ENCODE measurements at places on chromosomes 4 and X.
A peak's percentile ranks its signal among the peaks of the same experiment; 100 is the strongest.

DNA sequence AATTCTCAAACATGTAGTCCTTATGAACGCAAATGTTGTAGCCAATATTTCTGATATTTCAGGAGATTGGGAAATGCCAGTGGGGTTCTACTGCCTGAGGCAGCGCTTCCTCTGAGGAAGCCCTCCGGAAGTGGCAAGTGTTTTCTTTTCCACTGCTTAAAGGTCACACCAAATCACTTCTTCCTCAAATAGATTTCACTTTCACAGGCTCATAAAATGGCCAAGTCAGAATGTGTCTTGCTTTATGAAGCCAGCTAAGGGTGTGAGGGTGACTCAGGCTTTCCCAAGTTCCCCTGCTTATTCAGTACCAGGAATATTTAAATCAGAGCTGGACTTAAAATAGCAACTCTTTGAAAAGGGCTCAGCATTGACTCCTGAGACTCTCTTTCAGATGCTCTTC, 514.2 kb upstream of the DIPK2B start:
- DNase-seq: no peak

- peak; percentile 27 for DNase-seq
These were observed 2.4 kb upstream of the BCORL1 start for GRCh38 chrX:129980001-129980401.

DNA sequence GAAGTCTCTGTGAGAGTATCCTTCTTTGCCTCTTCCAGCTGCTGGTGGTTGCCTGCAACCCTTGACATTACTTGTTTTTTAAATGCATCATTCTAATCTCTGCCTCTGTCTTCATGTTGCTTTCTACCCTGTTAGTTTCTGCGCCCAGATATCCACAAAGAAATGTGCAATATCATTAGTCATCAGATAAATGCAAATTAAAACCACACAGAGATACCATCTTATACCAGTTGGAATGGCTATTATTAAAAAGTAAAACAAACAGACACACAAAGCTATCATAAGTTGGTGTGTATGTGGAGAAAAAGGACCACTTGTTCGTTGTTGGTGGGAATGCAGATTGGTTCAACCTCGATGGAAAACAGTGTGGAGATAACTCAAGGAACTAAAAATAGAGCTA, 517.4 kb downstream of the FAT4 start:
- DNase-seq: no peak

DNA sequence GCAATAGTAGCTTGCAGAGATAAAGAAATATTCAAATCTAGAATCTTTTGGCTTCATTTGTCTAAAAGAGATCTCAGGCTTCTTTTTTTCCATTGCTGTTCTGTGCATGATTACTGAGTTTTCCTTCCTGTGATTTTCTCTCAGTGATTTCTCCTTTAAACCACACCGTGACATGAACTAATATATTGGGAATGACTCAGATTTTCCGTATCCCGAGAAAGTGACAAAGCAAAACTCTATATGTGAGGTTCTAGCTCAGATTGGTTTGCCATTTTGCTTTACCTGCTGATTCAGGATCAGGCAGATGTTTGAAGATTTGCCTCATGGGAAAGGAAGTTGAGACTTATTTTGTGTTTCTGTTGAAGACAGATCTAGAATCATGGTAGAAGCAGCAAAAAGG, 59.4 kb downstream of the MTHFD2L start:
- peak; percentile 37 for DNase-seq

DNA sequence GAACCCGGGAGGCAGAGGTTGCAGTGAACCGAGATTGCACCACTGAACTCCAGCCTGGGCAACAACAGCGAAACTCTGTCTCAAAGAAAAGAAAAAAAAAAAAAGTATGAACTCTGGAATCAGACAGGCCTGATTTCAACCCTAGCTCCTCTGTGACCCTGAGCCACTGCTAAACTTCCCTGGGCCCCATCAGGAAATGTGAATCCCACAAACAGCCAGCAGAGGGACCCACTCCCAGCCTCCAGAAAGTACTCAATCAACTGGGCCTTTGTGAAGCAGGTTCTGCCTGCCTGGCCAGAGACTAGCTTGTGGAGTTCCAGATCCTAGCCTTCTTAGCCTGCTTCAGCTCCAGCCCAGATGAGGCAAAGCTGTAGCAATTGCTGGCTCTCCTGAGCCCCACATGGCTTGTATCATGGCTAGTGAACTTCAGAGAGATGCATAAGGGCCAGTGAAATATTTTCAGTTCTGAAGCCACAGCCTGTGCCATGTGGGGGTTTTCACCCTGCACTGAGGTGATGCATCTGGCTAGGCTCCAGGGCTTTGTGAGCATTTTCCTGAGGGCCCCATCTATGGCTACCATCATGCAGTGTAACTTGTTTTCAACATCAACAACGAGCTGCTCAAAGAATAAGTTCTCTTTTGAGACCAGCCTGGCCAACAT, 7.2 kb upstream of the IDS start:
- peak; percentile 55 for DNase-seq

- no peak for DNase-seq
These were observed 221.3 kb downstream of the STIM2 start for GRCh38 chr4:27081675-27082586.

DNA sequence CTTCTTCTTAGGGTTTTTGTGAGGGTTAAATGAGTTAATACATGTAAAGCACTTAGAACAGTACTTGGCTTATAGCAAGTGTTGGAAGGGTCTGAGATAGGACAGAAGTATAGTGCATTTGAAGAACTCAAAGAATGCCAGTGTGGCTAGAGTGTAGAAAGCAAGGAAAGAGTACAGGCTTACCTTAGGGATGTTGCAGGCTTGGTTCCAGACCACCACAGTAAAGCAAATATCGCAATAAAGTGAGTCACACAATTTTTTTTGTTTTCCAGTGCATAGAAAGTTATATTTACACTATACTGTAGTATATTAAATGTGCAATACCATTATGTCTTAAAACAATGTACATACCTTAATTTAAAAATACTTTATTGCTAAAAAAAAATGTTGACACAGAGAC, 41.3 kb downstream of the KIF4A start:
- DNase-seq: no peak

DNA sequence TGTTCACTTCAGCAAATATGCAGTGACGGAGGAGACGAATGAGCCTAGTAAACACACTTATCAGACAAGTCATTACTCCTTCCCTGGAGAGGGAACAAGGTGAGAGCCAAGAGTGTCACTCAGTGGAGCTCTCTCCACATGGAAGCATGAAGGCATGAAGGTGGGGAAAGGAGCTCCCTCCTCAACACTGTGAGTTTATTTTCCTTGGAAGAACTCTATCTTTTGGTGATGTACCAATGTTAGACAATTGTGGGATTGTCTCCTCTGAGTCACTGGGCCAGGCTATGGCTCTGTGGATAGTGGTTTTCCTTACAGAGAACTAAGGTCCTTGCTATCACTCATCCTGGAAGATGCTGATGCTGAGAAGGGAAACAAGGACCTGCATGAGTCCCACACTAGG, 200.2 kb downstream of the CPEB2 start:
- no peak for DNase-seq

DNA sequence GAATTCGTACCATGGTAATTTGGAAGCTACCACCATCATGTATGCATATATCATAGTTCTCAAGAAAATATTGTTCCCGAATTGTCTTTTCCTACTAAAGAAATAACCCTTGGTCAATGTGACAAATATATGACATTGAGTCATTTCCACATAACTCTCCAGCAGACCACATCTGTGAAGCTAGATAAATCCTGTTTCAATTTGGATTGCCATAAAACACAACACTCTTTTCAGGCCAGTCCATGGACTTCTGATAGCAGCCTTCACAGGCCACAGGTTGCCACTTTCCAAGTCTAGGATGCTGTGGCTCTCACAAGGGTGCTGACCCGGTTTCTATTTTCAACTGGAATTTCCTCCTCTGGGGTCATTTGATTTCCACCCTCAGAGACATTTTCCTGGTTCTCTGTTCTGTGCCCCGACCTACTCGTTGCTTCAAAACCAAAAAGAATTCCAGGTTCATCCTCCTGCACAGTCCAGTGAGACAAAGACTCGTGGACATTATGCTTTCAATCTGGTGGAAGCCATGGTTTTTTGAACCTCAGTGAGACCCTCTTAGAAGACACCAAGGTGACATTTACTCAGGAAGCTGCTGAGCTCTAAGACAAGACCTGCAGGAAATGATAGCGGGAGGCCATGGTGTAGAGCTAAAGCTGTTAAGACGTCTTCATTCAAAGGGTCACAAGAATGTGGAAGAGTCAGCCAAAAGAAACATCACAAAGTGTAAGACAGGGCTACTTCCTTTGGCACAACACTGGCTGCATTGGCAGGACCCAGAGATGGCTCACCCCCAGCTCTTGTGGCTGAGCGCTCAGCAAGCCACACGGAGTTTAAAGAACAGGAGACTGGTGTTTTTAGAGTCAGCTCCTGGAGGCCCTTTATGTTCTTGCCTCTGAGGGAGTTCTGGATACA, 119.8 kb downstream of the AMELX start:
- DNase-seq: no peak

DNA sequence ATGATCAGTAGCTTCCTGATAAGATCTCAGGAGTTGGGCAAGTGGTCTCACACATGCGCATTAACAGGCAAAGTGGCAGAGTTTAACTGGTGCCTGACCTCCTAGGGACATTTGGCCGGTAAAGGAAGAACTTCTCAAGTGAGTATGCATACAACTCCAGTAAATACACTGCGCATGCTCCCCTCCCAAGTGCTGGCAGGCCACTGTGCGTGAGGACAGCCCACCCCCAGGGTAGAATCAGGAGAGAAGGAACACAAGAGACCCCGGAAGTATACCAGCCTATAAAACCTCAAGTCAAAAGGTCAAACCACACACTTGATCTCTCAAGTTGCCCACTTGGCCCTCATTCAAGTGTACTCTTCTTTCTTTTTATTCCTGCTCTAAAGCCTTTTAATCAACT, 225.5 kb upstream of the ANKRD50 start:
- peak; percentile 39 for DNase-seq

Data from cardiac muscle cell (in vitro differentiated cells and primary cell).